ENCODE measurements at places on chromosomes 12 and 14.

- DNase-seq: no peak
These were observed 128.4 kb downstream of the DAD1 start for GRCh38 chr14:22460461-22461195.

DNA sequence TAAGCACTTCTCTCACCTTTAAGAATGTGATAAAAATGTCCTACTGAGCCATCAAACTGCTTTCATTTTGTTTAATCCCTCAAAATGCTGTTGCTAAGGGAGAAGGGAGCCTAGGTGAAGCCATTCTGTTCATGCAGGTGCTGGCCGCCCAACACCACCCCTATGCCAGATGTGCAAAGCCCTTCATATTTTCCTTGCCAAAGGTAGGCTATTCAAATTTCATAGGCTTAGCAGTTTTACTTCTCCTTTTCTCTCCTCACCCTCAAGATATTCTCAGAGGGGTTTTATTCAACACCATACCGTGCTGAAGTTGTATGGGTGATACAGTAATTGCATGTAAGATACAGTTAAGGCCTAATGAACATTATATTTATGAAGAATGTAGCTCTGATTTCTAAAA is 461.7 kb downstream of the GXYLT1 start:
- DNase-seq: no peak

DNA sequence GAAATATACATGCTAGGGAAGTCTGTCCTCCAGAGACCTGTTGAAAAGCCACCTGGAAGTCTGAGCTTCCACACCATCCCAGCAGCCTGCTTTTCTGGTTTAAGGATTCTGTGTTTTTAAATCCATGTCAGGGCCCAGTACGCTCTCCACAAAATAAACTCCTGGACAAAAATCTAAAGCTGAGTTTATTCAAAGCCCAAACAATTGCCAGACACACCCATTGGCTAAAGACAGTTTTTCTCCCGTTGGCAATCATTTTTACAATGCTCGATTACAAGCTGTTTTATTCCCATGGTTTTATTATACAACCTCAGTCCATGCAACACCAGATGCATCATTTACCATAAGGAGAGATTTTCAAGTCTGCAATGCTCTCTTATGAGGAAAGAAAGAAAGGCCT is 94.5 kb downstream of the MYRFL start:
- no peak for DNase-seq

GRCh38 chr12:122558745-122559641 is 31.9 kb downstream of the KNTC1 start:
- no peak for DNase-seq

DNA sequence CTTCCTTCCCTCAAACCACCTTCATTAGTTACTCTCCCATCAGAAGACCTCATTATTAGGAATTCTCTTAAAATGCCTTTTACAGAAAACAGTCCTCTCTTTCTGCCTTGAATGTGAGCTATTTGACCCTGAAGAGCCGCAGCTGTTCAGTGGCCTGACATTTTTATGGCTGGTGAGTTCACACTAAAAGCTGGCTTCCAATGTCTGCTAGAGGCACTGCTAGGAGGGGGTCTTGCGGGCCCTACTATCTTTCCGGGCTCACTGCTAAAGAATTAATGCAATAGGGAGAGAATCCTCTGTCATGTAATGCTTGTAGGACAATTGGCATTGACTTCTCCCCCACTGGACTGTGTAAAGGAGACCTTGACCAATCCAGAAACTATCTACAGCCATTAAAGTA is 87.7 kb downstream of the GPR135 start:
- no peak for DNase-seq

DNA sequence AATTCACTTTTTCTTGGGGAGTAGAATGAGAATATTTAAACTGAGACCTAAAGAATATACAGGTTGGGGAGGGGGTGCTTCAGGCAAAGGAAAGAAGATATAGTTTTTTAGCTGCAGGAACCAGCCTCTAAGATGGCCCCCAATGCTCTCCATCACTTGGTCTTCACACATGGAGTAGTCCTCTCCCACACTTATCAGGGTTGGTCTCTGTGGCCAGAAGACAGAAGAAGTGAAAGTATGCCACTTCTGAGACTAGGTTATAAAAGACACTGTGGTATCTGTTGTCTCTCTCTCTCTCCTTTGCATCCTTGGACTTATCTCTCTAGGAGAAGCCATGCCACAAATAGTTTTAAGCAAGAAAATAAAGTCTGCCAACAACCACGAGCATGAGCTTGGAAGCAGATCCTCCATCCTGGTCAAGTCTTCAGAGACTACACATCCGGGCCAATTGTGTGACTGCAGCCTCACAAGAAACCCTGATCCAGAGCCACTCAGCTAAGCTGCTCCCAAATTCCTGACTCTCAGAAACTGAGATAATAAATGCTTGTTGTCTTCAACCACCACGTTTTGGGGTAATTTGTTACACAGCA is 18.0 kb downstream of the PUS7L start:
- DNase-seq: no peak

DNA sequence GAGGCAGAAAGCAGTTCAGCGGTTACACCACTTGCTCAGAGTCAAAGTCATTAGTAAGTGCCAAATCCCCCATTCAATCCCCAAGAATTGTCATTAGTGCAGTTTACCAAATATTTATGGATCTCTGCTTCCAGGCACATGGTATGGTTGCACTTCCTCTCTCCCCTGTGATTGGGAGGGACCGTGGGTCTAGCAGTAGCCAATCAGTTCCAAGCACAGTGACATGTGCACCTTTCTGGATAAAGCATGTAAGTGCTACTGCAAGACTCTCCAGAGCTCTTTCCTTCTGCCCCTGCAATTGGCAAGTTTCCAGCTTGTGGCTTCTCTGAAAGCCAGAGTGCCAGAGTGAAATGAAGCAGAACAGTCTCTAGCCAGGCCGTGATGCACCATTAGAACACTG is 85.3 kb upstream of the FLRT2 start:
- peak; percentile 1 for DNase-seq

GRCh38 chr12:53746592-53747092 is 5.1 kb downstream of the CISTR start:
- DNase-seq: peak; percentile 93

GRCh38 chr12:94289461-94290312 is 141.3 kb downstream of the PLXNC1 start:
- no peak for DNase-seq

DNA sequence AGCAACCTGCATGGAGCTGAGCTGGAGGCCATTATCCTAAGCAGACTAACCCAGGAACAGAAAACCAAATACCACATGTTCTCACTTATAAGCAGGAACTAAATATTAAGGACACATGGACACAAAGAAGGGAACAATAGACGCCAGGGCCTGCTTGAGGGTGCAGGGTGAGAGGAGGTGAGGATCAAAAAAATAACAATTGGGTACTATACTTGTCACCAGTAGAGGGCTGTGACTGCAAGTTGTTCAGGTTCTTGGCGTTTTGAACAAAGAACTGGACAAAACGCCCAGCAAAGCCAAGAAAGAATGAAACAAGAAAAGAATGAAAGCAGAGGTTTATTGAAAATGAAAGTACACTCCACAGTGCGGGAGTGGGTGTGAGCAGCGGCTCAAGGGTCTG is 208.5 kb upstream of the NEDD1 start:
- DNase-seq: no peak

DNA sequence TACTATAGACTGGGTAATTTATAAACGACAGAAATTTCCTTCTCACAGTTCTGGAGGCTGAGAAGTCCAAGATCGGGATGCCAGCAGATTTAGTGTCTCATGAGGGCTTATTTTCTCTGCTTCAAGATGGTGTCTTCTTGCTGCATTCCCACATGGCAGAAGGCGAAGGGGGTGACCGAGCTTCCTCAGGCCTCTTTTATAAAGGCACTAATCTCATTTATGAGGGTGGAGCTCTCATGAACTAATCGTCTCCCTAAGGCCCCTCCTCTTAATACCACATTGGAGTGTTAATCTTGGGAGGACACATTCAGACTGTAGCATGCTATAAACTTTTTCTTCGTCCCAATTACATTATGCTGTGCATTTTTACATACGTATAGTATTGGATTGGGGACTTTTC is 200.4 kb upstream of the ARHGAP5 start:
- no peak for DNase-seq

GRCh38 chr14:33127531-33127930 is 188.9 kb downstream of the NPAS3 start:
- no peak for DNase-seq

GRCh38 chr12:27194644-27195043 is 49.4 kb upstream of the STK38L start:
- no peak for DNase-seq

GRCh38 chr14:95515596-95516552 is 576 bp downstream of the SYNE3 start:
- DNase-seq: peak; percentile 69

GRCh38 chr12:50550530-50551223 is 45.9 kb downstream of the DIP2B start:
- DNase-seq: no peak

DNA sequence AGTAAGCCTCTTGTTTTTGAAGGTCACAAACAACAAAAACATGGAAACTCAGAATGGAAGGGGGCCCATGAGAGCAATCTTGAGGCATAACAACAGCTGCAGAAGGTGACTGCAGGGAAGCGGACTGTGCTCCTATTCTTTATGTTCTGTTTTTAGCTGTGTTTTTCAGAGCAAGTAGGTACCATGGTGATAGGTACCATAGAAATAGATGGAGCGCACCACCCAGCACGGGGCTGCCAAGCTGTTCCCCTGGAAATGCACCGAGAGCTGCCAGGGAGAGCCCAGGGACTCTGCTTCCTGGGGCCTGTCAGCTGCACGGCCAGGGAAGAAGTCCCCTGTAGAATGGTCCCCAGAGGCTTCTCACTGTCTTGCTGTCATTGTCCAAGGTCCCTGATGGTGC is 32.8 kb downstream of the DGLUCY start:
- DNase-seq: no peak

GRCh38 chr14:91354979-91355685 is 62.5 kb downstream of the CCDC88C start:
- no peak for DNase-seq

- DNase-seq: no peak
These were observed 10.3 kb downstream of the RERGL start for GRCh38 chr12:18079541-18080246.

- no peak for DNase-seq
These were observed 18.2 kb downstream of the PTGER2 start for GRCh38 chr14:52332269-52332668.

- no peak for DNase-seq
These were observed 10.1 kb upstream of the TWF1 start for GRCh38 chr12:43816168-43816567.

- no peak for DNase-seq
These were observed 164.8 kb upstream of the NRXN3 start for GRCh38 chr14:78005325-78005724.

DNA sequence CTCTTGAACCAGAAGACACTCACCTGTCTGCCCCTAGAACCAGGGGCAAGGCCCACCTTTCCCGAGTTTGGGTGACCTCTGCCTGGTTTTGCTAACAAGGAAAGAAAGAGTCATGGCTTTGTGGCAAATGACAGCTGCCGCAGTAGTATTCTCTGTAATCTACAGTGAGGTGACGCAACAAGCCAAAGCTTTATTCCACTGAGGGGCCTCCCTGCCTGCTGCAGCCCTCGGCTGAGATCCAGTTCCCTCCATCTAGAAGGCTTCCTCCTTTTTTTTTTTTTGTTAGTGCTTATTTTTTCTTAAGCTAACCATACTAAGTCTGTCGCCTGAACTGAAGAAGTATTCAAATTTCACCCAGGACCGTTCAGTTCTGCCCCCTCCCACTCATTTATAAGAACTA is 142.3 kb upstream of the TMCC3 start:
- peak; percentile 45 for DNase-seq

DNA sequence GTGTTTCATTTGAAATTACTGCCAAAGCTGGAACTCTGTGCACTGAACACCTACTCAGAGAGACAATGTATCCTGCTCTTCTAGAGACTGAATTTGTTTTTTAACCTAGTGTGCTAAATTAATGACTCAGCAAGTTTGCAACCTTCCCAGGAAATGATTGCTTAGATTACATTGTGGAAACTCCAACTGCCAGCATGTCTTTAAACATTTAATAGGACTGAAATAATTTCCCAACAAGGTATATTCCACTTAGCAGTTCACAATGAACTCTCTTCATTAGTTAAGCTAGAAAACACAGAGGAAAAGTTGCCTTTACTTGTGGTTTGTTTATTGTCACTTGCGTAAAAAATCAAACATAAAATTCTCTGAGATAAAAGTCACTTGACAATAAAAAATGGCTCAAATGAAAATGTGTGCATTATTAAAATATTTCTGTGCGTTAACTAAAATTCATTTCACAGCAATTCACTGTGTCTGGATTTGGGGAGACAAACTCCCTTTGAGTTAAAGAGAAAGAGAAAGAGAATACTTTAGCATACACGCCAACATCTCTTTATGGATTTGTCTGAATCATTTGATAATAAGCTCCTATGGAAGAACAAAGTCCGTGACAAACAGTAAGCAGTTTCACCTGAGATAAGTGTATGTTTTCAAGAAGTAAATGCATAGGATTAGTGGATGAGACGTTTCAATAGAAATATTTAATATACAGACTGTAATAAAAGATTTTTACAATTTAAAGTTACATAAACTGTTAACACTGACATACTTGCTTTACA is 284.0 kb downstream of the PRKD1 start:
- DNase-seq: no peak

- no peak for DNase-seq
These were observed 23.7 kb downstream of the PRPF40B start for GRCh38 chr12:49646871-49647654.

- DNase-seq: no peak
These were observed 15.8 kb downstream of the HIF1A start for GRCh38 chr14:61710853-61711817.

- DNase-seq: no peak
These were observed 371.0 kb downstream of the ALG10 start for GRCh38 chr12:34393086-34393820.

DNA sequence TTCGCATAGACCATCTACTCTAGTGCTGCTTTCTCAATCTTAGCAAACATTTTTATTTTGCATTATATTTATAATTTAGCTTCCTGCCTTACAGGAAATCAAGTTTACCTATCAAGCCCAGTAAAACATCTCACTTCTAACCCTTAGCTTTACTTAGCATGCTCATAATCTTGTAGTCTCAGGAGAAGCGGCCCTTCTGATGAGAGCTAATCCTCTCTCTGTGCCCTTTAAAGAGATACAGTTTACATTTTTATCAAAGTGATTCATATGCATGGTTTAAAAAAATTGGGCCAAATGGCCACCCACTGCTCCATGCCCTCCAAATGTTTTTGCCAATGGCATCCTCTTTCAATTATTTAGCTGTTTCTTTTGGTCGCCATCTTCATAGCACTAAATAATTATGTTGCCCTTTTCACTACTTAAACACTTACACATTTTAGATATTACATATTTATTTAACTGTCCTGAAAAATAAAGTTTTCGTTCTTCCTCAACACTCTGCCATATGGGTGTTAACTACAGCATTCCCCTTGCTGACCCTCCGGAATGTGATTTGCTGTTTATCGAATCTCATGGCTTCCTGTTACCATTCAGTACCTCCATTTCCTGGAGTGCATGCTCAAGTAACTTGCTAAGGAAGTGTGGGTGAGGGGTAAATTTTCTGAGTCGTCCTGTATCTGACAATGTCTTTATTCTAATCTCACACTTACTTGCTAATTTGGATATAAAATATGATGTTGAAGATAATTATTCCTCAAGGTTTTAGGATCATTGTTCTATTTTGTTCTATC is 29.3 kb downstream of the YLPM1 start:
- no peak for DNase-seq

All from globus pallidus (tissue), 1 donor.